ENCODE measurements at places on chromosomes 13 and 19.

- DNase-seq, result no peak
Measured at GRCh38 chr13:30071969-30072817, 221.8 kb upstream of the UBL3 start.

GRCh38 chr13:62243106-62243505 is 827.5 kb upstream of the PCDH20 start:
- no peak for DNase-seq

GRCh38 chr13:98345107-98345935 is 168.3 kb upstream of the RNF113B start:
- no peak for DNase-seq

DNA sequence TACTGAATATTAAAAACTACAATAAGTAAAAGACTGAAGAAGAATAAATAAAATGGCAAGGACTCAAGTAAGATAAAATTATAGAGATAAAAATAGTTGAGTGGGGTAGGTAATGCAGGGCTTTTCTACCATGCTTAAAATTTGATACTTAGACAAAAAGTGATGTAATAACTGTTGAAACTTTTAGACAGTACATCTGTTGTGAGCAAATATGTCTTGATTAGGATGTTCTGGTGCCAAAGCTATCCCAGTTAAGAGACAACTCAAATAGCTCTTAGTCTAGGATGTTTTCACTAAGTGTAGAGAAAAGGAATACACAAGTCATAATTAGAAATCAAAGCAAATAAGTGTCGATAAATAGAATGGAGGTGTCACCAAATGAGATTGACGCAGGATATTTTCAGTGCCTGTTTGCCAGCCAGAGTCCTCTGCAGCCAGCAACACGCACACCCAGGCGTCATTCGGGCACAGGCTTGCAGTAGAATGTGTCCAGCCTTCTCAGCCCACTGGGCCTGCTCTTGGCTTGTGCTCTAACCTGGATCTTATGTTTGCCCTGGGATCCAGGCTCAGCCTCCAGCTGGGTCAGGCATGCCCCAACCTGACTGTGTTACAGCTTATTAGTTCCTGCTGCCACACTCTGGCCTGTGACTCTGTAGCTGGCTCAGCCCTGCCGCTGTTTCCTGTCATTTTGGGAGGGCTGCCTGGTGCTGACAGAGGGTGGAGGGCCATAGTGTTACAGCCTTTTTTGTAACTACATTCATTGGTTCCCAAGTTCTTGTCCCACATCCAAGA is 766.2 kb downstream of the PCDH17 start:
- no peak for DNase-seq

DNA sequence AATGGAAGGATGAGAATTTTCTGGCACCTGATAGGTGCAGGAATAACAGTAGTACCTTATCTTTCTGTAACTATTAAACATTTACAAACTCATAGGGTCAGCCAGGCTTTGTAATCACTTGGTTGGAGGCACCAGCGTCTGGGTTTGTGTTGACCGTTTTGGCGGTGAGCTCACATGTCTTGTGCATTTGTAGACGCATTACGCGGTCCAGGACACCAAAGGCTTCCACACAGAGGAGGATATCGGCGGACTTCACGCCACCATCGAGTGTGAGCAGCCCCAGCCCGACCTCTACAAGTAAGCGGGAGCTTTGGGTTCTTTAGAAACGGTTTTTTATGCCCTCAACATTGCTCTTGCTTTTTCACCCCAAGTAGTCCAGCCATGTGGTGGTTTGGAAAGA is 129.3 kb downstream of the ATP11A start:
- no peak for DNase-seq

DNA sequence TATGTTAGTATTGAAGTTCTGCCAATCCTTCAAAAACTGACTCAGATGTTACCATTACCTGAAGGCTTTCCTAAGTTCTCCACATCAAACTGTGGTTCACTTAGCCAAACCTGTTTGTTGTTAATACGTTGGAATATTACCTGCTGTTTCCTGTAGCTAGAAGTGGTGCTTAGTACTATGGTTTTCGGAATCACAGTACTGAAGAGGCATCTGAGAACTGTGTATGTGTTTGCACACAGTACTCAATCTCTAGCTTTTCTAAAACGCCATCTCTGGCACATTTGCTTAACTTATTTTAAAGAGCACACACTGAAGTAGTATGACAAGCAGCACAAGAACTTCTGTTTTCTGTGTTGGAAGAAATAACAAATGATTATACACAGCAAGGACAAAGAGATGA is 248.2 kb downstream of the SHISA2 start:
- DNase-seq, result no peak

DNA sequence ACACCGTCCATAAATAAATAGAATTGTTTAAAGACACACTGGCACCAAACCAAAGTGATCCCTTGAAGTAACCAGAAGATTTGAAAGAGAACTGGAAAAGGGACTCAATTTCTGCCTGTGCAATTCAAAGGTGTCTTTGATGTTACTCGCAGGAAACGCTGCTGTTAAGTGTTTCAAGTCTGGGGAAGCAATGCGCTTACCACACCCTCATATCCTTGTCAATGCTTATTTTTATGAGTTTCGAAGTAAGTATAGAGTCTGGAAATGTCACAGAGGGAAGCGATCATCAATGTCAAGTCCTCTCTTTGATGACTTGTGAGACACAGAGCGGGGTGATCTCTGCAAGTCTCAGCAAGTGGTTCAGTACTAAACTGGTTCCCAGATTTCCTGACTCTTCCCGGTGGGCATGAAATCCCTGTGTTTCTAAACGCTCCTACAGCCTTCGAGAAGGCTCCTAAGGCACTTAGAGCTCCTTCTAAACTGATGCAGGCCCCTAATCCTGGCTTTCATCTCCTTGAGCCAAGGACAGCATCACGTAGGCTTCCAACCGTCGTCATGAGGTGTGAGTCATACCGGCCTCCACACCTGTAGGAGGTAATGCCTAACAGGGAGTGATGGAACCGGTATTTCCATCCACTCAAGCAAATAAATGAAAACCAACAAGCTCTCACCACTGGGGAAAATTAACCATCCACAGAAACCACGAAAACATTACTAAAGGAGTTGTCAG is 22.8 kb downstream of the SYDE1 start:
- no peak for DNase-seq

DNA sequence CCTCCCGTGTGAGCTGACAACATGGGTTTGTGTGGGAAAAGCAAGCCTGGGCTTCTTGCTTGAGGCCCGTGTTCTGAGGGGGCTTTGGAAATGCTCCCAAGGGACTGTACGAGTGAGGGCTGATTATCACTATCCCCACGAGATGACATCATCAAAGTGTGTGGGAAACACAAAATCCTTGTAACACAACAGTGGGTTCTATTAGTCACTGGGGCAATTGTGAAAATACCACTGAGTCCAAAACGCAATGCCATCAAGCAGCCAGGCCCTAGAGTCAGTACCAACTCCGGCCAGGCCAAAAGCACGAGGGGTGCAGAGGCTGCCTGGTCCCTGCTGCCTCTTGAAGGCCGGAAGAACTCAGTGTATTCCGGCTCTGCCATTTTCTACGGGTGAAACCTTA is 29.6 kb downstream of the CAPS start:
- DNase-seq, result no peak

- no peak for DNase-seq
Measured at GRCh38 chr13:99307648-99308339, 595 bp upstream of the GPR183 start.

DNA sequence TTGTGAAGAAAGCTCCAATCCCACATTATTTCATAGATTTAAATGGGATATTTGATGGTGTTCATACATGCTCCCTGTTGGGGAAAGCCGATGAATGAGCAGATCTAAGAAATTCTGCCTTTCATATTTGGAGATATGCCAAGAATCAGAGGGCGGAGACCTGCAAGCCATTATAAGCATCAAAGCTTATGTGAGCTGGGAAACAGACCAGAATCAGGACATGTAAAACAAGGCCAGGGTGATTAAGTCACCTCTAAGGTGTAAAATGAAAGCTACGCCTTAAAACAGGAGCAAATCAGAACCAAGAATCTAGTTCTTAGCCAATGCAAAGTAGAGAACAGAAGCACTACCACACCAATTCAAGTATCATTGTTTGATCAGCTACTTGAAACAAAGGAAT is 392.4 kb downstream of the DCT start:
- DNase-seq, result no peak

DNA sequence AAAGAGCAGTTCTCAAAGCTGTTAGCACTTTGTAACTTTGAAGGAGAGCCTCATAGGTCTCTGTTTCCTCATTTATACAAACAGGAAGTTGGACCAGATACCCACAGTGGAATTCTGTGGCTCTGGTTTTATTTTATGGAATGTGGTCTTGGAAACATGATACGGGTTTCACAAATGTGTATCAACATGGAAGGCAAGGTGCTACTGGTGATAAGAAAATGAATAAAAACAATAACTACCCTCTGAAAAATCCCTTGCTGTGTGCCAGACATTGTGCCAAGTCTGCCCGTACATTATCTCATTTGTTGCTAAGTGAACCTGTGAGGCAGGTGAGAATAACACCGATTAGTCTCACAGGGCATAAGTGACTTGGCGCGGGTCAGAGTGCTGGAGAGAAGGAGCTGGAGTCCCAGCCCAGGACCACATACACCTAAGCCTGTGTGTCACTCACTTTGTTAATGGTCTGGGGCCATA is 45.0 kb upstream of the RNF113B start:
- no peak for DNase-seq

GRCh38 chr19:15378534-15379082 is 979 bp downstream of the AKAP8 start:
- DNase-seq, result peak; percentile 19

DNA sequence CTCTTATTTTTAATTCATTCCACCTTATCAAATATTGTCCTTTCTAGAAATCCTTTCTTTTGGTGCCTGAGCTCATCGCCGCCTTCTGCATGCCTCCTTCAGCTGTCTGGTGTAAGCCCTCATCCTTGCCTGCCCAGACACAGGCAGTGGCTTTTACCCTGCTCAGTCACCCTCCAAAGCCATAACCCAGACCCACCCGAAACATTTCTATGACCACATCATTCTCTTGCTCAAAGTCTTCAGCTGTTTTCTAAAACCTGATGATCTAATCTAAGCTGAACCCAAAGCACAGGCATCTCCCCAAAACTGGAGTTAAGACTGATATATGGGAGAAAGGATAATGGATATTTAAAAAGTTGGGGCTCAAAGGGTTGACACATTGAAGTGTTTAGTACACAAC is 753.7 kb upstream of the SGCG start:
- no peak for DNase-seq

- no peak for DNase-seq
Measured at GRCh38 chr13:101749584-101749983, 297.1 kb downstream of the ITGBL1 start.

DNA sequence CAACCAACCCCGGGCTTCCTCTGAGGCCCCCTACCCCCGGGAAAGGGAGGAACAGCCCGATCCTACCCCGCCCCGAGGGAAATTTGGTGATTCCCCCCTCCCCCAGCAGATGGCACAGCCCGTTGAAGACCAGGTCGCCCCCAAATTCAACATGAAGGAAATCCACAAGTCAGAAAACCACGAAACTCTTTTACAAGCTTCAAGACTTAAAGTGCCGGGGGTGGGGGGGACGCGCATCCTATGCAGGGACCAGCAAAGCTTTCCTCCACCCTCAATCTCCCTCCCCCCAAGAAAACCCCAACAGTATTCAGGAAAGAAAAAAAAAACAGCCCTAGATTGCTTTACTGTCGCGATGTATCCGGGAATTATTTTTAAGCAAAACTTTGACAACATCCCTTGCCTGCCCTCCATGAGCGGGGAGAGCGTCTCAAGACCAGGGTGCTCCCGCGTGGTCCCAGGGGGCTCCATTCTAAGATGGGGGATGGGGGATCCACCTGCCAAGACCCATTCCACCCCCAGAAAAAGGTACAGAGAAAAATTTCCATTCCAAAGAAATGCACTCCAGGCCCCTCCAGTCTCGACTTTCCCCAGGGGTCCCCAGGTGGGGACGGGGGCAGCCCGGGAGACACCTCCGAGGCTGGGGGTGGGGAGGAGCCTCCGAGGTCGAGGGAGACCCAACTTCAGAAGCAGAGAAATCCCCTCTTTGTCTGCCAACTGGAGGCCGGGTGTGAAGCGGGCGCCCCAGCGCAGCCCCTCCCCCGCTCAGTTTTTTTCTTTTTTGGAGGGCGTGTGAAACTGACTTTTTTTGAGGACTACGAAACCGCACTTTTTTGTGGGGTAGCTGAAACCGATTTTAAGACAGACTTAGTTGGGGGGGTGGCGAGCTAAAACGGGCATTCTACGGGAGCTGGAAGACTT is 1.5 kb downstream of the TCF3 start:
- peak; percentile 33 for DNase-seq

DNA sequence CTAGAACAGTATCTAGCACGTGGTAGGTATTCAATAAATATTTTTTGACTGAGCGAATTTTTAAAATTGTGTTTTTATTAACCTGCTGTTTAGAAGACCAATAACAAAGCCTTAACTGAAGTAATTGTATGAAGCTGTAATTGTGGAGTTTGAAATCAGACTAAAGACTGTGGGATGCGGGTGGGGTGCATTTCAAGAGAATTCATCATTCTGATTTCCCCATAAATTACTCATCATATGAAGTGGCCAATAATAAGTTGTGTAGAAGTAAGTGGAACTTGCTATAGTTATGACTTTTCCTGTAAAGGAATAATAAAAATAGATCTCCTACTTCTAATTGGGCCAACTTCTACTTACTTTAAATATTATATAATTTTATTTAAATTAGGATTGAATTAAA is 449.3 kb downstream of the PCDH9 start:
- no peak for DNase-seq

GRCh38 chr19:38547421-38547820 is 70.3 kb downstream of the MAP4K1 start:
- DNase-seq, result no peak

DNA sequence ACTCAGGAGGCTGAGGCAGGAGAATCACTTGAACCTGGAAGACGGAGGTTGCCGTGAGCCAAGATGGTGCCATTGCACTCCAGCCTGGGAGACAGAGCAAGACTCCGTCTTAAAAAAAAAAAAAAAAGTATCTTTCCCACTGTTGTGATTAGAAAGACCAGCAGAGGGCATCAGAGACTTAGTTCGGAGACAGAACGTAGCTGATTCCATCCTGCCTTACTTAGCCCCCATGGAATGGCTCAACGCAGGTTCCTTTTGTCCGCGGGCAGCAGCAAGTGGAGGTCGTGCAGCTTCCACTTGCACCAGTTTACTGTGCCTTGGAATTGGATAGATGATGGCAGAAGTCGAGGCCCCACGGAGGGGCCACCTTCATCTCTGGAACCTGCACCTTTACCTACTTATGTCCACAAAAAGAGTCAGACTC is 8.1 kb downstream of the TIMM29 start:
- DNase-seq, result no peak

DNA sequence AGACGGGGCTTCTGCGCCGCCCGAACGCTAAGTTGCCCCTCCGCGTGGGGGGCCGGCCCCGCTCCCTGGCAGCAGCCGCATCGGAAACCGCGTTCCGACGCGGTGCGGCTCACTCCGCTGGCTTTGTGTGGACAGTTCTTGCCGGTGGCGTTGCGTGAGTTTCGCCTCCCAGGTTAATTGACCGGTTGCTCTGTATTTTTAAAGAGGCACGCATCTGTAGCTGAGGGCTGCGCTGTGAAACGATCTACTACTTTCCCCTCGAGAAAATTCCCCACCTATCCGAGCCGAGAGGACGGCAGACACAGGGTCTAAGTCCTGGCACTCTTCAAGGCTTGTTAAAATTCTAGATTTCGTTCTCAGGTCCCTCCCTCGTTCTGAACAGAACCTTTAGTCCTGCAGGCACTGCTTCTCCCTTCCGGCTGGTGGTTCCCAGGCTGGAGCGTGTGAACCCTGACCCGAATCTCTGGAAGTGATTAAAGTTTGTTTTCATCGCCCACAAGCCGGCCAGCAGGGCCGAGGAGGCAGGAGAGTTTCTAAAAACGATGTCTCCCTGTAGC is 933 bp downstream of the ARHGEF7 start:
- no peak for DNase-seq

- no peak for DNase-seq
Measured at GRCh38 chr19:50967929-50968715, 1.3 kb downstream of the KLK6 start.

GRCh38 chr19:45348367-45349125 is 8.0 kb downstream of the KLC3 start:
- no peak for DNase-seq
